ENCODE measurements at places on chromosomes 2 and 18. TPM values are rescaled to one million over a fixed set of nuclear protein-coding genes. Genes with fewer than 3 reads are reported as not detected.
A peak's percentile ranks its signal among the peaks of the same experiment; 100 is the strongest.

- no peaks in the 10 kb centered on the region for H3K4me1 ChIP-seq
- peaks cover 4% of the 10 kb centered on the region for H3K27me3 ChIP-seq
- no peaks in the 10 kb centered on the region for H3K36me3 ChIP-seq
- no peak overlapping the region for H3K27ac ChIP-seq
- no peak for DNase-seq
These were observed 238.9 kb downstream of the FHOD3 start for GRCh38 chr18:36536426-36536825.

DNA sequence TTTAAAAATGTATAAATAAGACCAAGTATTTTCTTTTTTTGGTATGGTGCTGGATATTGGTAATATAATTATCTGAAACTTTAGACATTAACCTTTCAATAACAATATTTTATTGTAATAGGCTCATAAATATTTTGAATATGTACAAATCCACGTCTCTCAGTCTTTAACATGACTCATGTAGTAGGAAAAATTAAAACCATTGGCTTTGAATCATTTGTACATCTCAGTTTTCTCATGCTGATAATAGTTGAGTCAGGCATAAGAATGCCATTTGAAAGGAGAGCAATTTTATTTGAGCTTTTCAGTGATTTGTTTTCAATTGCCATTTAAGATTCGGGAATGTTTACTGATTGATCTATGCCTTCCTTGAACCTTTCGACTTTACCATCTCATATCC is 364.8 kb downstream of the TGIF1 start:
- no peak overlapping the region for H3K27ac ChIP-seq
- no peak for DNase-seq
- peaks cover 7% of the 10 kb centered on the region for H3K27me3 ChIP-seq
- H3K4me3 ChIP-seq = no peak overlapping the region

GRCh38 chr2:113027691-113028090 is 22.4 kb downstream of the IL36A start:
- H3K27me3 ChIP-seq = peaks cover 16% of the 10 kb centered on the region
- H3K36me3 ChIP-seq = no peaks in the 10 kb centered on the region
- DNase-seq = no peak
- H3K4me1 ChIP-seq = no peaks in the 10 kb centered on the region
- no peak overlapping the region for H3K27ac ChIP-seq

GRCh38 chr2:170997893-170998597 is 69.0 kb downstream of the GORASP2 start:
- no peak overlapping the region for H3K27ac ChIP-seq
- peaks cover 6% of the 10 kb centered on the region for H3K4me1 ChIP-seq
- H3K27me3 ChIP-seq = no peaks in the 10 kb centered on the region

The SERPINB7 gene
- total RNA-seq = not detected

DNA sequence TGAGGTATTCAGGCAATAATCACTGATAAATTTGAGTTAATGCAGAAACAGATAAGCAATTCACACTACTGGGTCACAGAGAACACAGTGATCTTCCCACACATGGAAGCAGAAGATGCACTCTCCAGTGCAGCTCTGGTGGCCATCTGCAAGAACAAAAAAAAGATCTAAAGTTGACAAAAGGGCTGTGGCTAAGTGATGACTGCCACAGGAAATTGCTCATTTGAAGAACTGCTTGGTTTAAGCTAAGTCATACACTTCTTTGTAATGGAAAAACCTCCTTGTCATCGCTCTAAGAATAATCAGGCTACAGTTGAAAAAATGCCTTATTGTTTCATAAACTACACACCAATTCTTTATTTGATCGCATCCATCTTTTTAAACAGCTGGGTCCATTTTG is 115.1 kb downstream of the DTNB start:
- peaks cover 57% of the 10 kb centered on the region for H3K4me1 ChIP-seq
- H3K36me3 ChIP-seq = peaks cover 1% of the 10 kb centered on the region
- DNase-seq = peak; percentile 63
- no peaks in the 10 kb centered on the region for H3K27me3 ChIP-seq
- H3K4me3 ChIP-seq = no peak overlapping the region

The PLCD4 gene
- 0.78 TPM for total RNA-seq

DNA sequence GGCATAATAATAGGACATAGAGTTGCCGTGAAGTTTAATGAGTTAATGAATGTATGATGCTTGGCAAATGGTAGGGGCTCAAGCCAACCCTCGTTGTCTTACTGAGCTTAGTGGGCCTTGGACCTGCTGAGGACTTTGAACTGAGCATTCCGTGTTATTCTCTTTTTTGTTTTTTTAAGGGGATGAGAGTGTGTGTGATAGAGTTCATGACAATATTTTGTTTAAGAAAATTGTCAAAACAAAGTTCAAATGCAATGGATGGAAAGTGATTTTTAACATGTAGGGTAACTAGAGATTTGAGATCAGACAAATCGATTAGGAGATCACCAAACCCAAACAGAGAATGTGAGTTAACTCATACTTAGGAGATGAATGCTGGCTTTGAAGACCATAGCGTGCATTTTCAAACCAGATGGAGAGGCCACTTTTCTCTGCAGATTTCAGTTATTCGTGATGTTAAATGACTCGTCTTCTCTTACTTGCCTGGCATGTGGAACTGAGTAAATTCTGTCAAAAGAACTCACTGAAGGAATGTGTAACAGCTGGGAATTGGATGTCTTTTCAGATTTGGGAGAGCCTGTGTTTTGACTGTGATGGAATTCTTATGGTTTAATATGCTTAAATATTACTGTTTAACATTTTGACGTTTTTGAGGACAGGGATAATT is 88.7 kb downstream of the NEDD4L start:
- DNase-seq = no peak
- peaks cover 9% of the 10 kb centered on the region for H3K4me1 ChIP-seq
- H3K36me3 ChIP-seq = no peaks in the 10 kb centered on the region
- H3K27ac ChIP-seq = no peak overlapping the region
- peaks cover 12% of the 10 kb centered on the region for H3K27me3 ChIP-seq

The SRD5A2 gene
- not detected for total RNA-seq

DNA sequence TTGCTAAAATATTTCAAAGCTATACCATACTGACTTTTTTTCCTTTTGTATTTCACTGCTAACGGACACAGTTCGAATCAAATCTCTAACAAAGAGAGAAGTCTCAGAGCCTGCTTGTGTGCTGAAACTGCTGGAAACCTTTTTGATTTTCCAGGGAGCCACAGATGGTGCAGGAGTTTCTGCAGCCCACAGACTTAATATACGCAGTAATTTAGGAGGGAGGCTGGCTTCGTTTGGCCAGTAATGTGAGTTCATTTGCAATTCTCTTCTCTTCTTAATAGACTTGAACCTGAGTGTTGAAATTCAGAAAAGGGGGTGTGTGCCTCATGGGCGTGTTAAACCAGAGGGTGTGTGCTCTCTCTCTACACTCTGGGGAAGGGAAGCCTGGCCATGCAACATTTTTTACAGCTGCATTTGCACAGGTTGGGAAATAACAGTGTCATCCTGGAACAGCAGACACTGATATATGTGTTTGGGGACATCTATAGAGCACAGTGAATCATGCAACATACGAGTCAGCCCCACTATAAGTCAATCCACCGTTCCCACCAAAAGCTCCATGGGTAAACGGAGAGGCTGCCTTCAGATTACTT is 333.0 kb downstream of the CLIP4 start:
- no peak overlapping the region for H3K27ac ChIP-seq
- no peaks in the 10 kb centered on the region for H3K36me3 ChIP-seq
- no peaks in the 10 kb centered on the region for H3K4me1 ChIP-seq
- peaks cover 4% of the 10 kb centered on the region for H3K27me3 ChIP-seq
- DNase-seq = no peak

DNA sequence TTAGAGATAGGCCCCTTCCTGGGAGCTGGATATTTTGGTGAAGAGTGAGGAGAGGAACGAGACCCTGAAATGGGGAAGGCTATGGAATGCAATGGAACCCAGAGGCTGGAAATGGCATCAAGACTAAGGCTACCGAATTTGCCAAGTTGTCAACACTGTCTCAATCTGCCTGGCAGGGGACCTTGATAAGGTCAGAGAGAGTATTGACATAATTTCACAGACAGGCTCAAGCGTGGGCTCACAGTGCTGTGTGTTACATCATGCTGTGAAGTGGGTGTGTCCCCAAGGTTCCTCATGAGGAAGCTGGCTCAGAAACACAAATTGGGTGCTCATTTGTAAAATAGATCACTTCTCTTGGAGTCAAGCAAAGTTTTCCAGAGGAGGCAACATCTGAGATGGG is 51.8 kb upstream of the CYRIA start:
- no peaks in the 10 kb centered on the region for H3K4me1 ChIP-seq
- H3K27ac ChIP-seq = no peak overlapping the region
- DNase-seq = no peak
- H3K36me3 ChIP-seq = no peaks in the 10 kb centered on the region
- no peak overlapping the region for H3K4me3 ChIP-seq

The TMEM169 gene
- 2.0 TPM for total RNA-seq

DNA sequence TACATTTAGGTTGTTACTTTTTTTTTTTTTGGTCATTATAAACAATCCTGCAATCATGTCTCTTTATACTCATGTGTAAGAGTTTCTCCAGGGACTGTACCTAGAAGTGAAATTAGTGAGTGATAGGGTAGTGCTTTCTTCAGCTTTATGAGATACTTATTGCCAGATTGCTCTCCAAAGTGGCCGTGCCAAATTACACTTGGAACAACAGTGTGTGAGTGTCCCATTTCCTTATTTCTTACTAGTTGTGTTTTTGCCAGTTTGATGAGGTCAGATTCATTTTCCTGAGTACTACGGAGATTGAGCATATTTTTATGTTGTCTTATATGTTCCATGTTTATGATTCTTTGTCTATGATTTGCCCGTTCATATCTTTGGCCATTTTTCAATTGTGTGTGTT is 39.2 kb downstream of the GALNT1 start:
- peaks cover 19% of the 10 kb centered on the region for H3K4me1 ChIP-seq
- no peaks in the 10 kb centered on the region for H3K36me3 ChIP-seq
- H3K27ac ChIP-seq = no peak overlapping the region
- H3K27me3 ChIP-seq = no peaks in the 10 kb centered on the region
- DNase-seq = no peak
- H3K4me3 ChIP-seq = no peak overlapping the region

The PLEK gene
- 7.6 TPM for total RNA-seq
